Stimulated activated CD4-positive, alpha-beta T cell treated with anti-CD3 and anti-CD28 coated beads, Interleukin-1b, Interleukin-23, amount 100 ng/mL, for 4 hours (primary cell): ENCODE measurements at places on chromosomes 6 and 20.
A peak's percentile ranks its signal among the peaks of the same experiment; 100 is the strongest.

DNA sequence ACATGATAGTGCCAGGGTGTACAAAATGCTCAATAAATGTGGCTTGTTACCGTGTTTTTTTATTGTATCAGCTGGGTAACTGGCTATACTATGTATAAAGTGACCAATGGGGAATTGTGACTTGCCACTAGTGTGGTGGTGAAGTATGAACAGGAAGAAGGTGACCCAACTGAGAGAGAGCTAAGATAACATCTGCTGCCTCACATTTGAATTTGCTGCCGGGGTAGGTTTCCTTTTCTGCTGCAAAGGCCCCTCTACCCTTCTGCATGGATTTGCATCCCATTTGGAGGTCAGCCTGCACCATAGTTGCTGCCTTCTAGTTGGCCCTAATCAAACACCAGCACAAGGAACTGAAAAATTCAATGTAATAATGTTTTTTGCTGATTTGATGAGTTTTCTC lies 24.1 kb downstream of the IL17A start:
- no peak for DNase-seq

- DNase-seq: no peak
Observed at GRCh38 chr6:156658966-156659821, 118.0 kb upstream of the ARID1B start.

DNA sequence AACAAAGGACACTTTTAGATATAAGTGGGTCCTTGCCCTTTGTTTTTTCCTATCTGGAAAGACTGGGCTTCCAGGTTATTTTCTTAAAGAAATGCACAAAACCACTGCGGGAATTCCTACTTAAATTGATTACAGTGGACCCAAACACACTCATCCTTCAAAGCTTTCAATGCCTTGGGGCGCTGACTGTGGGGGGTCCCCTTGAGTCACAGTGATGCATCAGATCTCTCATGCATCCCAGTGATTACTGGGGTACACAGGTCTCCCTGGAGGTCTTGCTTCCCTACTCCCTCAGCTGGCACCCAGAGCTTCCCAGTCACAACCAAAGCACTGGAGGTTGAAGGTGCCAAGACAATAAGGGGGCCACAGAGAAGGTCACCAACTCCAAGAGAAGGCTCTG lies 20.7 kb downstream of the ABHD12 start:
- DNase-seq: no peak

GRCh38 chr6:35706468-35706867 lies 17.8 kb upstream of the FKBP5 start:
- DNase-seq: no peak

GRCh38 chr6:157323255-157323965 lies at the start of gene TMEM242:
TSS of gene TMEM242 (minus strand) at chr6:157323519. CDS start at chr6:157323499, 20 bp downstream.
- peak; percentile 86 for DNase-seq

- DNase-seq: no peak
Observed at GRCh38 chr6:129493354-129493902, 216.5 kb downstream of the ARHGAP18 start.

- no peak for DNase-seq
Observed at GRCh38 chr6:29976253-29976587, 33.9 kb downstream of the HLA-A start.

- no peak for DNase-seq
Observed at GRCh38 chr20:6533761-6534479, 233.6 kb upstream of the BMP2 start.

DNA sequence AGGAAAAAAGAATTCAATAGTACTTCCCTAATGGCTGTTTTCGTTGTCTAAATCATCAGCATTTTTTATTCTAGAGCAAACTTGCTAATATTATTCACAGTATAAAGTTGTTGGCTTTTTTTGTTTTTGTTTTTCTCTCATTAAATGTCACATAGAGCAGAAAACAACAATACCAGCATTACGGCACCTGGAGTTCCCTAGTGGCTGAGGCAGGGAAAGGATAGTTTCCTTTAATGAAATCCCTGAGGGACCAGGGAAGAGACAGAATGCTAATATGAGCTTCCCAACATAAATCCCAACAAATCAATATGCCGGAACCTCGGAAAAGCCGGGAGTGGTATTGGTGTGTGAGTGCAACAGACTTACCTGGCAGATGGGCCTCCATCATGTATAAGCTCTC lies 235.2 kb upstream of the ASCC3 start:
- no peak for DNase-seq

DNA sequence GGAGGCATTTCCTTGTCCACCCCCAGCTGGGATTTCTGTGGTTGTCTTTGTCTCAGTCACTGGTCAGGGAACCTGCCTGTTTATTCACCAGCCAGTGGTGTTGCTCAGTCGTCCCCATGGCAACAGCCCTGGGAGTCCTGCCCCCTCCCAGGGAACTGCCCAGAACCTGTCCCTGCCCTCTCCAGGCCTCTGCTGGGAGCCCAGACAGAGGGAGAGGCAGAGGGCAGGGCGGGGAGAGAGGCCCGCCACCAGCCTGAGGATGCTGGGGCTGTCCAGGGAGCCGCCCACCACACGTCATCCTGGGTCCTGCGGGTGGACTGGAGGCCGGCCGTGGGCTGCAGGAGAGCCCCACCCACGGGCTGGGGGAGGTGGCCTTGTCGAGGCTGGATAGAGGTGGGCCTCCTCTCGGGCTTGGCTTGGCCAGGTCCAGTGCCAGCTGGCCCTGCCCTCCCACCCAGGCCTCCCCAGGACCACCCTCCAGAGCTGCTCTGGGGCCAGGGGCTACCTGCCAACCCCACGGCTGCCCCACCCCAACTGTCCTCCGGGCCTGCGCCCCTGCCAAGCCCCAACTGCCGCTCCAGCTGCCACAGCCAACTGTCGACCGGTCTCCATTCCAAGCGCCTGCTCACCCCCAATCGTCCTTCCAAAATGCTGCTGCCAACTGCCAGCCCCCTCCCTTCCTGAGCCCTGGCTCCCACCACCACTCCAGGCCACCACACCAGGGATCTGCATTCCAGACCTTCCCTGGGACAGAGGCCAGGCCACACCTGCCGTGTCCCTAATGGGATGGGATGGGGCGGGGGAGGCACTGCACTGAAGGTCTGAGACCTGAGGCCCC lies 4.2 kb upstream of the ZBTB46 start:
- no peak for DNase-seq

GRCh38 chr20:51206032-51206662 lies 183.2 kb upstream of the KCNG1 start:
- DNase-seq: no peak

DNA sequence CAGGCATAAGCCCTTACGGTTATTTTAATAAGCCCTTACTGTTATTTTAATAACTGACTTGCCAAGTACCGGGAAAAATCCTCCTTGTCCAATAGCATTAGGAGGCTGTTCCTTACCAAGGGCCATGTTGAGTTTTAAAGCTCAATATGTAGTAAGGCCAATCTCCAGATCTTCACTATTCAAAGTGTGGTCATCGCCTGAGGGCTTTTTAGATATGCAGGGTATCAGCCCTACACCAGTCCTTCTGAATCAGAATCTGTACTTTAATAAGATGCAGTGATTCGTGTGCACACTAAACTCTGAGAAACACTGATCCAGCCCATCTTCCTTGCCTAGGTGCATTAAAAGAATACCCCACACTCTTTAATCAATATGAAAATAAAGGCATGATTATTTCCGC lies 72.8 kb upstream of the ZNF133 start:
- DNase-seq: no peak

DNA sequence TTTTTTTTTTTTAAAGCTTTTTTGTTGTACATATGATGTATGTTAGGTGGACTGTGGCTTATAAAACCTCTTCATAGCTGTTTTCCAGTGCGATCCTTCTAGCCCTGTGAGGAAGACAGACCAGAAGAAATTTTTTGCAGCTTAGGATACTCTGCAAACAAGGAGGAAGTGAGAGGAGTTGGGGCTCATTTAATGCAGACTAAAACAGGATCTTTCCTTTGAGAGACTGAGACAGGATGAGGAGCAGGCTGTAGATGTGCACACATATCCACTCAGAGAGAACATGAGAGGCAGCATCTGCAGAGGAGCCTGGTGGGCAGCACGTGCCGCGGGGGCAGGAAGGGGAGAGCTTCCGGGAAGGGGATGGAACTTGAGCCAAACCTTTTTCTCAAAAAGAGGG lies 45.7 kb downstream of the PPARD start:
- DNase-seq: no peak

- DNase-seq: no peak
Observed at GRCh38 chr6:134147034-134147533, 94.7 kb upstream of the SLC2A12 start.
